ENCODE measurements at places on chromosomes 5 and 9.
A peak's percentile ranks its signal among the peaks of the same experiment; 100 is the strongest.

GRCh38 chr9:121885345-121885901 lies 207.7 kb downstream of the TTLL11 start:
- no peak for DNase-seq

DNA sequence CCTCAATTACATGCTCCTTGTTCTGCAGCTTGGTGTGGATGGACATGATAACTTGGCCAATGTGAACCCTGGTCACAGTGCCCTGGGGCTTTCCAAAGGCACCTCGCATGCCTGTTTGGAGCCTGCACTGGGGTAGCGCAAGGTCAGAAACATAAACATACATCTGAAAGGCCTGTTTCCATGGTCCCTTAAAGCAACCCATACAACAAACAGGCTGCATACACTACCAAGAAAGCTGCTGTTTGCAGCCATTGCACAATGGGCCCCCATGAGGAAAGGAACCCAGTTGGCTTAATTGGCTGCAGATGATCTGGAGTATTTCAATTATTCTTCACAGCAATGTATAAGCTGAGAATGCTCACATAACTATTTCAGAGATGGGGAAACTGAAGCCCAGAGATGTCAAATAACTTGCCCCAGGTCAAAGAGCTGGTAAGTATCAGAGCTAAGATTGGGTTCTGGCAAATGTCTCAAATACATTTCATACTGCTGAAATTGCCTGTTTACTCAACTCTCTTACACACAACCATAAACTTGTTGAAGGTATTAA lies 233.9 kb downstream of the ASTN2 start:
- DNase-seq, result peak; percentile 97

- no peak for DNase-seq
Observed at GRCh38 chr5:125274938-125275724, 528.7 kb upstream of the ZNF608 start.

DNA sequence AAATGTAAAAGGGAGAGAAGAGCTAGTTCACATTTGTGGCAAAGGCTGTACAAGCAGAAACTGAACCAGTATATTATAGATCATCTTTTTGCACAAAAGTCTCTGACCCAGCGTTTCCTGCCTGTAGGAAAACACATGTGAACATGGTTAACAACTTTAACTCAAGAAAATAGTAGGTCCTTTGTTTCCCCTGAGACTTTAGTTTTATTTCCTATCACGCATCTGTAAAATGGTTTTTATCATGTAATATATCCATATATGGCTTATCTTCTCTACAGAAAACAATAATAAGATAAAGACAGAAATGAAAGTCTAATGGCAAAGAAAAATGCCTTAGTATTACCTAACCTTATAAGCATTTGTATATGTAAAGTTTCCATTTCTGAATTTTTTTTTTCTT lies 2.7 kb downstream of the KIF3A start:
- no peak for DNase-seq

- no peak for DNase-seq
Observed at GRCh38 chr5:3230941-3231340, 364.7 kb upstream of the IRX1 start.

GRCh38 chr9:98807814-98808195 lies 335 bp downstream of the GALNT12 start:
- DNase-seq, result no peak

DNA sequence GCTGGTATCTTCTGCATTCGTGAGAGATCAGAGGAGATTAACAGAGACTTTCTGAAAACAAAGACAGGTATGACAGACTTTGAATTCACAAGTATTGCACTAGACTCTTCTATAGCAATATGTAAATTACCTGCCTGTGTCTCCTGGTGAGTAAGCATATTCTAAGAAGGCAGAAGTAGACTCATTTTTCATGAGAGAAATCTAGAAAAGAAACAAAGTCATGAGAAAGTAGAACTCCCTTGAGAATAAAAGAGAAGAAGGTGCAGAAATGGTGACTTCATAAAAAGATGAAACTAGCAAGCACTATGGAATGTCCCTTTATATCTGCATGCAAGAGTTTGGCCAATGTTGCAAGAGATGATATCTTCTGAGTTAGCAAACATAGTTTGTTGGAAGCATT lies 419.8 kb downstream of the DMRT2 start:
- DNase-seq, result peak; percentile 8

- DNase-seq, result no peak
Observed at GRCh38 chr9:110257097-110257841, 962 bp upstream of the TXN start.

Data from trophoblast cell (in vitro differentiated cells and primary cell).